Endothelial cell of umbilical vein (primary cell): ENCODE measurements at places on chromosomes 6 and 20. TPM values are rescaled to one million over a fixed set of nuclear protein-coding genes. Genes with fewer than 3 reads are reported as not detected.

DNA sequence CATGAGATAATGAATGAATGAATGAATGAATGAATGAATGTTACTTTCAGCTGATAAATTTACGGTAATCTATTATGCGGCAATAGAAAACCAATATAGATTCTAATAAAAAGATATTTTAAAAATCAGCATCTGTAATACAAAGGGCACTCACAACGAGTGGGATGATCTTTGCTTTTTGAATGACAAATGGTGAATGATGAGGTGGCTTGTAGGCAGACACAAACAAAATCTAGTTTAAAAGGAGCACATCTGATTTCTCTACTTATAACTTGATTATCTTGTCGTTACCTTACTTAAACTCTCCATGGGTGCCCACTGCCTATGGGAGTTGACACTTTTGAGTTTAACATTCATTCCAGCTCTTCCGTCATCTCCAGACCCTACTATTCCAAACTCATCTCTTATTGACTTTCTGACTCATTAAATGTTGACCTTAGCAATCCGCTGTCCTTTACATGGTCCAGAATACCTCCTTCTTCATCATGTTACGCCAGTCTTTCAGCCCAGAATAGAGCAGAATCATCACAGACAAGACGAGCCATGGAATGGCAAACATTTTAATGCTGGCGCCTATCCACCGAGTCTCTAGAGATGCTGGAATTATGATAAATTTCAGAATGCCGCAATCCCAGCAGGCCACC is 41.3 kb downstream of the NHLRC1 start:
- no peak for DNase-seq

Gene HAO1
- not detected in 2 replicates for polyA plus RNA-seq

- peak; percentile 61 for DNase-seq
Measured at GRCh38 chr20:11180186-11180585, 506.4 kb upstream of the JAG1 start.

- no peak for DNase-seq
Measured at GRCh38 chr20:56223352-56223751, 25.2 kb upstream of the MC3R start.

- DNase-seq, result no peak
Measured at GRCh38 chr6:16754876-16755275, 6.4 kb downstream of the ATXN1 start.

Gene LST1
- 1.1 and 1.8 TPM in 2 replicates for polyA plus RNA-seq

DNA sequence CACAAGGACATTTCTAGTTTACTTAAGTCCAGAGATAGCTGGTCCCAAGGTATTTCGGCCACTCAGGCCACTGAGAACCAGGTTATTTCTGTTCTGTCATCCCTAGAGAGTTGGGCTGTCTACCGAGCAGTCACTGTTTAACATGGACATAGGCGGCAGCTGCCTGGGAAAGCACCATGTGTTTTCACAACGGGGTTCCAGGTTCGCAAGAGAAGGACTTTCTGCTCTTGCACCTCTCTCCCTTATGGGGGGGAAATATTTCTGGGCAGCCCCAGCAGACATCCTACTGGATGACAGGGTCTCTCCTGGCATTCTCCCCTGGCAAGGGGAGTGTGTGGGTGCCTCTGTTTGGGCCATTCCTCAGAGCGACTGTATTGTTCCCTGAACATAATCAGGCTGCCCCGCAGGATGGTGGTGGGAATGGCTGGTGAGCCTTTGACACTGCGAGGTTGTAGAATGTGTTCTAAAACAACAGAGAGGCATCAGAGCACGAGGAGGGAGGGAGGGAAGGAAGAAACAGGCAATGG is 64.4 kb upstream of the DUSP22 start:
- DNase-seq, result no peak

- DNase-seq, result no peak
Measured at GRCh38 chr6:139161169-139161568, 26.3 kb downstream of the HECA start.

DNA sequence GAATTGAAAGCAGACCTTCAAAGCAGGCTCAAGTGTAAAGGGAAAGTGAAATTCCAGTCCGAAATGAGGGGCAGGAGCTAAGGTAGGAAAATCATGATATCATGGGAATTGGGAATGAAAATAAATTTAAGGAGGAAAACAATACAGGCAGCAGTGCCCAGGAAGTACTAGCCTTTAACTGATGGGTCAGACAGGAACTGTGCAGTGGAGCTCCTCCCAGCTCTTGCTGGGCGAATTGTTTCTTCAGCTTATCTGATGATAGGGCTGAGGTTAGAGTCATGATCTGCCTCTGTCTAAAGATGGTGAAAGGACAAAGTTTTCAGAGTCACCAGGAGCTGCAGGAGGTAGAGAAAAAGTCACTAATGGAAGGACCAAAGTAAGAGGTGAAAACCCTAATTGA is 457.9 kb upstream of the PTCHD4 start:
- DNase-seq, result no peak

GRCh38 chr20:22763257-22763906 is 179.0 kb upstream of the FOXA2 start:
- peak; percentile 51 for DNase-seq

DNA sequence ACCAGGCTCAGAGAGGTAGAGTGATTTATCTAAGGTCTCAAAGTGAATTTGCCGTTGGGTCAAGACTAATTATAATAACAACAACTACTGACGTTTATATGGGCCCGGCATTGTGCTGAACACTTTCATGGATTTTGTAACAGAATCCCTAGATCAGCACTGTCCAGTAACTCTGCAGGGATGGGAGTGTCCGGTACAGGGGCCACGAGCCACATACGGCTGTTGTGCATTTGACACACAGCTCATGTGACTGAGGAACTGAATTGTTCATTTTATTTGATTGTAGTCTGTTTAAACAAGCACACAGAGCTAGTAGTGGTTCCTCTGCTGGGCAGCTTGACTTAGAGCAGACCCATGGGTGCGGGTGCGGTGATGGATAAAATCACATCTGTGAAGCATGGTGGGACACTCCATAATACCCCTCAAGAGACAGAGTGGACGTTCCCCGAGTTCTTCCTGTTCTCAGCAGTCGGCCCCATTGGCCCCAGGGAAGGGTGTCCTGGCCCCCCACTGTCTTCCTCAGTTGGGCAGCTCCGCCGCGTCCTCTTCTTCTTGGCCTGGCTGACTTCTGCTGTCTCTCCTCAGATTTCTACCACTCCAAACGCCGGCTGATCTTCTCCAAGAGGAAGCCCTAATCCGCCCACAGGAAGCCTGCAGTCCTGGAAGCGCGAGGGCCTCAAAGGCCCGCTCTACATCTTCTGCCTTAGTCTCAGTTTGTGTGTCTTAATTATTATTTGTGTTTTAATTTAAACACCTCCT is 6.8 kb downstream of the CDKN1A start:
- no peak for DNase-seq

Gene PRPH2
- polyA plus RNA-seq, result 0.32 and 0.46 TPM in 2 replicates

Gene SRMS
- not detected in 2 replicates for polyA plus RNA-seq

Gene MEI4
- not detected in 2 replicates for polyA plus RNA-seq

- DNase-seq, result no peak
Measured at GRCh38 chr6:14964556-14965270, 281.2 kb upstream of the JARID2 start.

GRCh38 chr20:35091816-35092523 is 637 bp downstream of the TRPC4AP start:
- peak; percentile 50 for DNase-seq

DNA sequence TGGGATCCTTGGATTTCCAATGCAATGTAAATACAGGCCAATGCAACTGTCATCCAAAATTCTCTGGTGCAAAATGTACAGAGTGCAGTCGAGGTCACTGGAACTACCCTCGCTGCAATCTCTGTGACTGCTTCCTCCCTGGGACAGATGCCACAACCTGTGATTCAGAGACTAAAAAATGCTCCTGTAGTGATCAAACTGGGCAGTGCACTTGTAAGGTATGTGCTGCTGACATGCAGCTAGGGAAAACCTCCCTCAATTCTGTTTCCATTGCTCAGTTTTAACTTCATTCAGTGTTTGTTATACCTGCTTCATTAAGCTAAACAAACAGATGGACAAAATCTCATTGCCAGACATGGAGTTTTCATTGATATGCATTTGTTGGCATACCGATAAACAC is 397.1 kb downstream of the ARHGAP18 start:
- no peak for DNase-seq

Gene GNMT
- polyA plus RNA-seq, result 0.41 and 0.70 TPM in 2 replicates

- DNase-seq, result no peak
Measured at GRCh38 chr20:63494420-63495166, 4.3 kb downstream of the EEF1A2 start.

DNA sequence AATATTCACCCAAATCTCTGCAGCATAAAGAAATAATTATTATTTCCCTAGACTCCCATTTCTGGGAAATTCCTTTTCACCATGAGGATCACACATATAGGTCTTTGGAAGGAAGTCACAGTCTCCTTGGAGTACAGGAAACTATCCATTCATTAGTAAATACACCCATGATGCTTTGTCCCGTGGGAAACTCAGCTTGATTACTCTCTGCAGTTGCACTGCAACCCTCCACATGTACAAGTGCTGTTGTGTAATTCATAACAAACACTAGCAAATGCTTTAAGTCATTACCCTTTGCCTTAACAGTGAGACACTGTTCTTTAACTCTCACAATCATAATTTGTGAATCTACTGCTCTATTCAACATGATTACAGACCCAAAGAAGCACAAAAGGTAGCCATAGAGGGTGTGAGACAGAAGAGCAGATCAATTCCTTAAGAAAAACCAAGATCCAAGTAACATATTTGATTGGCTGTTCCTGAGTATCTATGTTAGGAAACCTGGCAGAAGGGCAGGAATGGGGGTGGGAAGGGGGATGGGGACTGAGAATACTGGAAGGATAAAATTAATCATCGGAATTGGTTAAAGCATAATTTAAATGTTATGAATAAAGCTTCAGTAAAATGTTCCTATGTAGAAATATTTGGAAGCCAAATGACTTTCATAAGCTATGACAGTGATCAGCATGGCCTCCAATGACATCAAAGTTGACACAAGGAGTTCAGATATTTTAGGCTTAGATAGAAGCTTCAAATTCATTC is 268.0 kb downstream of the HACE1 start:
- peak; percentile 35 for DNase-seq

DNA sequence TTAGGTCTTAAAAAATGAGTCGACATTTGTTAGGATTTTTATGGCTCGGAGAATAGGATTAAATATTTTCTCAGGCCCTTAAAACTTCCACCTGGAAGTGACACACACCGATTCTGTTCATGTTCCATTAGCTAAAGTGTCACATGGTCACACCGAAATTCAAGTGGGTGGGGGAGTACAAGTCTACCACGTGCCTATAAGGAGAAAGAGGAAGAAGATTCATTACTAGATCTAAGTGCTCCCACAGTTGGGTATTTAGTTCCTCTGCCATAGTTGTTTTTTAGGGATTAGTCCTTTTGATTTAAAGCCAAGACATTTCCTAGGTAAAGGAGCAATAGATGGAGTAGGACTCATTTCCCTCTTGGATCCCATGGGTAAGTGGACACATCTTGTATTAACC is 4.9 kb upstream of the TOX2 start:
- no peak for DNase-seq

GRCh38 chr6:11202513-11203305 is 29.8 kb downstream of the NEDD9 start:
- DNase-seq, result peak; percentile 76

Gene CNBD2
- polyA plus RNA-seq, result 4.8 and 7.5 TPM in 2 replicates

- no peak for DNase-seq
Measured at GRCh38 chr6:170572704-170573466, 11.6 kb downstream of the PDCD2 start.

- DNase-seq, result peak; percentile 72
Measured at GRCh38 chr6:35663447-35664235, 25.1 kb downstream of the FKBP5 start.

DNA sequence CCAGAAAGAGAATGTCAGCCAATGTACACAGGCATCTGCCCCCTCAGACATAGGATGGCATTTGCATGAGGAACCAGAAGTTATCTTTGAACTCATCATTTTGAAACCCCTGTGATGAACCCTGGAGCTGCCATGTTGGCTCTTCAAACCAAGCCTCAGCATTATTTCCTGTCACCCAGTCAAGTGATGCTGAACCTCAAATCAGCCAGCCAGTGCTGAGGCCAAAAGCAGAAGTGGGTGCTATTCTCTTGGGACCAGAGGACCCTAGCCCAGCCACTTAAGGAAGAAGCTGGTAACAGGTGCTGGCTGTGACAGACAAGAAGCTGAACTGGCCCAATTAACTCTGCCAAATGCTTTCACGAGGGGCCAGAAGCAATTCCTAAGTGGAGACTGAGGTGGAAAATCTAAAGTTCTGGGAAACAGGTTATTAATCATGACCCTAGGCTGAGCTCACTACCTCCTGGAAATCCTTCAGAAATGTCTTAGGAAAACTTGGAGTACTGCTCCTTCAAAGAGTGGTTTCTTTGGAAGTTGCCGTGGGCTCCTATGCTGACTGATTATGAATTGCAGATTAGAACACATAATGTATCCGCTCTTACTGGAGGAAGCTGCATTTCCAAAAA is 4.0 kb downstream of the PKIG start:
- DNase-seq, result peak; percentile 30

Gene PI16
- 0.14 and 0.41 TPM in 2 replicates for polyA plus RNA-seq

Gene PLN
- not detected in 2 replicates for polyA plus RNA-seq

Gene NMBR
- 0.08 TPM in 1 of 2 replicates, not detected in the other for polyA plus RNA-seq

- peak; percentile 88 for DNase-seq
Measured at GRCh38 chr20:4555188-4555890, 166.4 kb upstream of the PRND start.

DNA sequence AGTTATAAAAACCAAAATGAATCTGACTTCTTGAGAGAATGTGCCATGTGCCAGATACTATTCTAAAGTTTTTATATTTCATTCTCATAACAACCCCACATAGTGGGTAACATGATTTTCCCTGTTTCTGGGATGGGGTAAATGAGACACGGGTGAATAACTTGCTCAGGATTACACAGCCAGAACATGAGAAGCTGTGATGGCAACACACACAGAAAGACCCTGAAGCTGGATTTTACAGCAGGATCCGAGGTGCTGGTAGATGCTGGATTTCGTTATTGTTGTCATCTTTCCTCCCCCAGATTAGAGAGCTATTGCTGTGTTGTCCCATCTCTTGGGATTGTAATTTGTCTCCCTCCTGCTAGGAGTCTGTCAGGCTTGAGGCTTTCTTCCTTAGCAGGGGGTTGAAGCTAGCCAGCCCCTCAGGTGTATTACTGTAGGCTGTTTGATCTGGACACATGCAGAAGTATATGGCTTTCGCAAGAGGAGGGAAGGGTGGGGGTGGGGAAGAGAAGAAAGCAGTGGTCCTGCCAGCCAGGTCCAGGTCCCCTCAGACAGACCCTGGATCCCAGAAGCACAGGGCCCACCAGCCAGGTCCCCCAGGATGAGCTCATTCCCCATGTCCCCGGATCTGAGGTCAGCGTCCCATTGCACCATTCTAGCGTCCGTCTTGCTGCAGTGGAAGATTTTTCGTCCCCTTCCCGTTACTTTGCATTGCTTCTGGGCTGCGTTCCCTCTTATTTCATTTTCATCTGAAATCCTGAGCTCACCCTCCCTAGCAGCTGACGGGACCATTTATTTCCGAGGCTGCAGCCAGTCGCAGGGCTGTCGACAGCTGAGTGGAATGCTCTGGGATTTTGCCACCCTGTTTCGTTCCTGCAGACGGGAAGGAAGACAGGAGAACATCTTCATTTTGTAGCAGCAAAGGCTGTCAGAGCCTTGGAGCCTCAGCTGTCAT is 7.3 kb upstream of the KCNG1 start:
- no peak for DNase-seq
